ENCODE measurements at places on chromosomes 11 and 22.

DNA sequence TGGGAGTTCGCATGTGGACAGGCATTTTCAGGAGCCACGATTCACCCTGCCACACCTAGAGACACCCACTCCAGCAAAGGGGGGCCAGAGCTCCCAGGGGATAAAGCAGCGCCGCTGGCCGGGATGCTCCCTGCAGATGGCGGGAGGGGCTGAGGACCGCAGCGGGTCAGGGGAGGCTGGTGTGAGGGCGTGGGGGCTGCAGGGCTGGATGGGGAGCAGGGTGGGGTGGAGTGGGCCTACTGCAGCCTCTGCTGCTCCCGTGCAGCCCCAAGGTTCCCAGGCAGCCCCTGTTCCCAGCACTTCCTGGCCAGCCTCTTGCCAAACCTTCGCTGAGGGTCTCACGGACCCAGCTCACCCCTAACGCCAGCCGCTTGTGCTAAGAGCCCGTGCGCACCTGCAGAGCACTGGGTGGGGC, 13.0 kb downstream of the MUC5B start:
- no peak for DNase-seq

DNA sequence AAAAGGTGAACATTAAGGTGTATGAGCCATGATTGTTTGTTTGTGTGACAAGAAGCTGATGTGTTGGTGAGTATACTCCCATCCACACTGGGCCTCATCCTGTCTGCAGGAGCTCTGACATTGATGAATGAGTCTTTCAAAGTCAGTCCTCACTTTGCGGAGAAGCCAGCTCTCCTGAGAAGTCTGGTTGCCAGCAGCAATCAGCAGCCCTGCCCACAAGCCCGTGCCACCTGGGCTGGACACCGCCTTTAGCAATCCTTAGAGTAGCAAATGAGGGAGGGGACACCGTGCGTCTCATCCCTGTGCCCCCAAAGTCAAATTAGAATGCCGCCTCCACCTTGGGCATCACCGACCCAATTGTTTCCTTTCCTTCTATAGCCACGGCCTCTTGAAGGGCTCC, 174.8 kb upstream of the NECTIN1 start:
- no peak for DNase-seq

DNA sequence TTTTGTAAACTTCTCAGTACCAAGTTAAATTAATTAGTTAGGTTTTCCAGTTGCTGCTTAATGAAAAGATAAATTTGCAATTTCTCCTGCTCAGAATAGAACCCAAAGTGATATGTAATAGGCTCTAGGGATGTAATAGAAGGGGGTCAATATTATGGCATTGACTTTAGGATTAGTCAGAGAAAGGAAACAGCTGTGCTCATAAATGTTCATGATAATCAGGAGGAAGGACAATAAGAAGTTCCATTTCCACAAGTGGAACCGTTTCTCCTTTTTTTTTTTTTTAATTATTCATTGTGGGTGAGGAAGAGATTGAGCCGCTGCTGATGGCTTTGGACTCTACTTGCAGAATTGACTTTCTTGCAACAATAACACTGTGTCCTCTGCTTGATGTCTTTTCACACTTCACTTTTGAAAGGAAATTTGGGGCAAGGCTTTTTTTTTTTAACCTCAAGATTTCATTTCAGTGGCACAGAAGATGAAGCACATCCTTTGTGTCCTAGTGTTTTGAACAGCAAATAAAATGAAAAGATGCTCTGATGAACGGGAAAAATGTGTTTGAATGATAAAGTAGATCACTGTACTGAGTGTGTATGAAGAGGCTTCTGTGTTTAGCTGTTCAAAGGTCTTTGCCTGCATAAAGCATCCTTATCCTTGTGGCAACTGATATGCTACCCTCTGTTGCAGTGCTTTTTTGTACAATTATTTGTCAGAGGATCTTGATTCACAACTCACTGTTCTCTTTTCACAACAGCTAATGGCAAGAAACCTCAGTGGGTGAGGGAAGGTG, 62.4 kb downstream of the GAS2 start:
- DNase-seq: no peak

GRCh38 chr11:37394236-37394870, 796.3 kb upstream of the RAG2 start:
- DNase-seq: no peak

DNA sequence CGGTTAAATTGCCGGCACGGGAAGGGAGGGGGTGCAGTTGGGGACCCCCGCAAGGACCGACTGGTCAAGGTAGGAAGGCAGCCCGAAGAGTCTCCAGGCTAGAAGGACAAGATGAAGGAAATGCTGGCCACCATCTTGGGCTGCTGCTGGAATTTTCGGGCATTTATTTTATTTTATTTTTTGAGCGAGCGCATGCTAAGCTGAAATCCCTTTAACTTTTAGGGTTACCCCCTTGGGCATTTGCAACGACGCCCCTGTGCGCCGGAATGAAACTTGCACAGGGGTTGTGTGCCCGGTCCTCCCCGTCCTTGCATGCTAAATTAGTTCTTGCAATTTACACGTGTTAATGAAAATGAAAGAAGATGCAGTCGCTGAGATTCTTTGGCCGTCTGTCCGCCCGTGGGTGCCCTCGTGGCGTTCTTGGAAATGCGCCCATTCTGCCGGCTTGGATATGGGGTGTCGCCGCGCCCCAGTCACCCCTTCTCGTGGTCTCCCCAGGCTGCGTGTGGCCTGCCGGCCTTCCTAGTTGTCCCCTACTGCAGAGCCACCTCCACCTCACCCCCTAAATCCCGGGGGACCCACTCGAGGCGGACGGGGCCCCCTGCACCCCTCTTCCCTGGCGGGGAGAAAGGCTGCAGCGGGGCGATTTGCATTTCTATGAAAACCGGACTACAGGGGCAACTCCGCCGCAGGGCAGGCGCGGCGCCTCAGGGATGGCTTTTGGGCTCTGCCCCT, 529 bp upstream of the CCND1 start:
- peak; percentile 57 for DNase-seq

- no peak for DNase-seq
These were observed 32.8 kb upstream of the CTTN start for GRCh38 chr11:70365544-70365927.

- no peak for DNase-seq
These were observed 50.7 kb downstream of the CSF2RB start for GRCh38 chr22:36964106-36964505.

DNA sequence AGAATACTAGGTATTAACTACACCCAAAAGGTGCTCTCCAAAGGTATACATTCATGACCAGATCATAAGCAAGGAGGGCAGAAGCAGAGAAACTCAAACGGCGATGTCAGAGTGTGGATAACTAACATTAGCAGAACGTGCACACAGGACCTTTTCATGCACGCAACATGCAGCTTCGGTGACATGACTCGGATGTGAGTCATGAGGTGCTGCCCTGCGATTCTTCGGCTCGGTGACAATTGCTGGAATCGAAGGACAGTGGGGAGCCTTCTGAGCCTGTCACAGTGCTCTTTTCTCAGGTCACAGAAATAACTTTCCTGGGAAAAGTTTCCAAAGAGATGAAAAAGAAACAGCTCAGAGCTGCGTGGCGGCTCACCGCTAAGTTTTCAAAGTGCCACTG, 418.5 kb upstream of the SYN3 start:
- peak; percentile 74 for DNase-seq

DNA sequence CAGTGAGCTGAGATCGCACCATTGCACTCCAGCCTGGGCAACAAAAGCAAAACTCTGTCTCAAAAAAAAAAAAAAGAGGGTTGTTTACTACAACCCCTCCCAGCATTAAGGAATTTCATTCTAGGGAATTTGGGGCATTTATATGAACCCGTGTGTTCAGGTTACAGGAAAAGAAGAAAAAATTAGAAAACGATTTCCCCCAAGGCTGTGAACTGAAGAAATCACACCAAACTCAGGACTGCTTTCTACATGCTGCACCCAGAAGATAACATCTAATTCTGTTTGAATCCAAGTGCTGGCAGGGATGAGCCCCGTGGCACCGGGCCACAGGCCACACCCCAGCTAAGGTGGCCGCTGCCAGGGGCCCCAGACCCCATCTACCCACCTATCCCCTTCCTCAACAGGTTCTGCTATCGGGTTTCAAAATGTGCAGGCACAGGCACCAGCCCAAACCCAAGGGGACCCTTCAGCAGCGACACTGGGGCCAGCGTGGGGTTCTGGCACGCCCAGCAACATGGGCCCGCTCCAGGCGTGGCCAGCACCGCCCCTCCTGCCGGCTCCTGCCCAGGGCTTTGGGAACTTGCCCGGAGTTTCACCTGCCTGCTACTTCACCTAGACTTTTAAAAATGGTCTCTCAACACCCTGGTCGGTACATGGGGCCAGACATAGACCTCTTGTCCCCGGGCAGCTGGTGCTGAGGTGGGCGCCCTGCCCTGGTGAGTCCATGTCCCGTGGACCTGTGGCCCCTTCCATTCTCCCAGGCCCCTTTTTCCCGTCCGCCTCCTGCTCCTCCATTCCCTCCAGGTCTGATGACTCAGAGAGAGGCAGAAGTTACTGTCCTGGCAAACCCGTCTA, 11.8 kb downstream of the CELSR1 start:
- no peak for DNase-seq

DNA sequence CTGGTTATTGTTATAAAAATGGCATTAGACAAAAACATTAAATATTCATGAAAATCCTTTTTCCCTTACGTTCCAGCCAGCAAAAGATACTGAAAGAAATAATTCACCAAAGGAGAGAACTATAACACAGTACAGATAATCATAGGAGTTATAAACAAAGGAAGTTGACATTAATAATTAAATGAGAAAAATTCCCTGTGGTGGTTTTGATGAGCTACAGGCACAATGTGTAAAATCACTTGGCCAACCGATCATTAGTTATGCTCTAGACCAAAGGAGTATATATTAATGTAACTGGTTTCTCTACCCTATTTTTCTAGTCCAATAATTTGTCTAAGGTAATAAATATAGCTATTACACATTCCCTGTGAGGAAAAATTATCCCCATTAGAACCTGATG, 534.7 kb downstream of the CNTN5 start:
- DNase-seq: no peak

DNA sequence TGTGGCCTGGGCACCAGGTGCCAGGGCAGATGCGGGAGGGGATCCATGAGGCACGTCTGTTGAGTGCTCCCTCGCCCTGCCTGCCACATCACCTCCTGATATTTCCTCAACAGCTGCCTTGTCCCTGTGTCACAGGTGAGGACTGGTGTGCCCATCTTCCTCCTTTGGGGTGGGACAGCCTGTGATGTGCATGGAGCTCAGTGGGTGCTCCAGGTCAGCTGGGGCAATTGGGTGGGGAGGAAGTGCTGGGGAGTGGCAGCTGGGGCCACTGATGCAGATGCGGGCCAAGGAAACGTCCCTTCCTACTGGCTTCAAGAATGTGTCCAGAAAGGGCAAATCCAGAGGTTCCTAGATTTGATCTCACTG, 83.6 kb downstream of the MORC2 start:
- DNase-seq: no peak

DNA sequence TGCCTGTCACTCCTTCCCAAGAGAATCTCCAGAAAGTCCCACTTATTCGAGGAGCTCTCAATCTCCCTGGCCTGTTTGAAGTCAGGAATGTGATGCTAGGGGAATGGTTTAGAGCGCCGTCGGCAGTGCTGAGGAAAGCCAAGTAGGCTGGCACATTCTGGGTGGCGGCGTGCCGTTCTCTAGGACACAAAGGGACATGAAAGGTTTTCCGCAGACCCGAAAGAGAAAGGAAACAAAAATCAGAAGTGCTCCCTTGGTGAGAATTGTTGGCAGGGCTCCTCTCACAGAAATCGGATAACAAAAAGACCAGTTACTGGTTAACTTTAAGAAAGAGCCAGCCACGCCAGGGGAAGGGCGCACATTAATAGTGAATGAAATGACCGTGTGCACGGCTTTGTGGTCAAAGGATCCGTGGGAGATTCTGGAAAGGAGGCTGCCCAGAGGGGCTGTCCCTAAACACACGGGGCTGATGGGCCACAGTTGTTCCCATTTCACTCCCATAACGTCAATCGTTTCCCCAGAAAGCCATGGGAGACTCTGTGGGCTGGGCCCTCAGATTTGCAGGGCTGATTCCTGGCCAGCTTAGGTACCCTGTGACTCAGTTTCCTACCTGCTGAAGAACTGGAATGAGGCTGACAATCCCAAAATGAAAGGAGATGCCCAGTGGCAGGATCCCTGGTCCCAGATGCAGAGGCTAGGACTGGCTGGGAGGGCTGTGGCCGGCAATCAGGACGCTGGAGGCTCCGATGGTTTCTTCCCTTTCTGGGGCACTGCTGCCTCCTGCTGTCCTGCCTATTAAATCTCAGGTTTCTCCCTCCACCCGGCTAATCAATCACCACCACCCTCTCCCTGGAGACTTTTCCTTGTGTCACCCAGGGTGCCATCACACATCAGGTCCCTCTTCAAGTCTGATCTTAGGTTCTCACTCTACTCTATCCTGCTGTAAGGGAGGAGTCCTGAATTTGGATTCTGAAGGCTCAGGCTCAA, 82.3 kb downstream of the RCN1 start:
- DNase-seq: peak; percentile 87

- no peak for DNase-seq
These were observed 657.8 kb downstream of the TBC1D22A start for GRCh38 chr22:47420211-47420610.

DNA sequence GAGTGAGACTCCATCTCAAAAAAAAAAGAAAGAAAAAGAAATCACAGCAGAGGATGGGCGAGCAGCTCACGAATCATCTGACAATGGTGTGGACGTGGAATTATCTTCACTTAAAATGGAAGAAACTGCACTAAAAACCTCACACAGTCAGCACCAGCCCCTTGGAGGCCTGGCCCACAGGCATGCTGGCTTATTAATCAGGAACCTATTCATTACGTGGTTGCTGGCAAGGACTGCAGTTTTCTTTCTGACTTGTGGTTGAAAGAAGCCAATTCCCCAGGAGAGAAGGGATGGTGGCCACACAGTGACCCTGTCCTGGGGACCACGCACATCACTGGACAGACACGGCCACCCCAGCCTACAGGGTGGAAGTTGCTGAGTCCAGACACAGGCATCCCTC, 401.1 kb downstream of the CTTN start:
- DNase-seq: peak; percentile 90

DNA sequence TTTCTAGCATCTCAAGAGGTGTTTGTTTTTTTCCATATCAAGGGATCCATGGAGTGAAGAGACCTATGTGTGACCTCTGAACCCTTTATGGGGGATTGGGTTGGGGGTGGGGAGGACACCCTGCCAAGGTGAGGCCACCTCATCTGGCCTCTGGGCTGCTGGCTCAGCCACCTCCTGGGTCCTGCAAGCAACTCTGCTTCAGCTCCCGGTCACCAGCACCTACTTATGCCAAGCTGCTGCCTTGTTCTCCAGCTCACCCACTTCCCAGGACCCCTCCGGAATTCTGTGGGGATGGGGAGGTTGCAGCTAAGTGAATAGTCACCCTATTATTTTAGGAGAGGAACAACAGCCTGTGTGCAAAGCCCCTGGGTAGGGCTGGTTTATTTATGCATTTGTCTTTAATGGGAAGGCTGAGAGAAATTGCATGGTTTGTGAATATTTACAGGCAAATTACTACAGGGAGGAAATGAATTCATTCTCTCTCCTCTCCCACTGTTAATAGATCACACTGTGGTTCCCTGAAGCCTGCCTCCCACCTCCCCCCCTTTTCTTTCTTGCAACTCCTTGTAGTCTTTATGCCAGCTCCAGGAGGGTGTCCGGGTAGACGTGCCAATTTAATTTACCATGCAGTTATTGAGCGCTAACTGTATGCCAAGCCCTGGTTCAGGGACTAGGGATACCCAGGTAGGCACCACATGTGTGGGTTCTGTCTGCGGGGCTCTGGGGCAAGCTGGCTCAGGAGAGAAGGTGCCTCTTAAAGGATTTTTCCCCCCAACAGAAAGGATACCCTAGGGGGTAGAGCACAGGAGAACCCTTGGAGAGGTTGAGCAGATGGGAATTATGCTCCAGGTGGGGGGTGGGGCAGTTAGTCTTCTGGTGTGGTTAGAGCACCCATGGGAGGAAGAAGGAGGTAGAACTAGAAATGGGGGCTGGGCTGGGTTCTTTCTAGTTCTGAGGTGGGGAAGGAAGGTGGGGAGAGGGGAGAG, 50.7 kb downstream of the TSPAN18 start:
- DNase-seq: no peak

All from astrocyte of the hippocampus (primary cell).